Mesenteric fat pad (tissue), 1 donor: ENCODE measurements at places on chromosomes 1 and 21. TPM values are rescaled to one million over a fixed set of nuclear protein-coding genes. Genes with fewer than 3 reads are reported as not detected.

GRCh38 chr1:236913371-236914037 is 90.7 kb downstream of the MT1HL1 start:
- no peak for DNase-seq

DNA sequence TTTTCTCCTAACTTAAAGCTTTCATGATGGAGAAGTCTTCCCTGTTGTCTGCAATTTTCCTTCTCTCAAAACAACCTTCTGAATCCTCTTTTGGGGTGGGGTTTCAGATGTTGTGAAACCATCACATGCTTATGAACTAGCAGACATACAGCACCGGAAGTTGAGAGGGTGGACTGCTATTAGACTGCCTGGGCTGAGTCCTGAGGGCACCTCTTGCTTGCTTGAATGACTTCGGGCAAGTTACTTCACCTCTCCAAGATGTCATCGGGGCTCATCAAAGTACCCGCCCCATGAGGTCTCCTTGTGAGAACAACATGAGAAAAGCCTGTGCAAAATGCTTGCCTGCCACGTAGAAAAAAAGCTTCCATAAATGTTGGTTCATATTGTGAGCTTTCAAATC is 89.6 kb downstream of the CCDC185 start:
- no peak for DNase-seq

- DNase-seq, result no peak
Observed at GRCh38 chr1:174118751-174119150, 40.6 kb upstream of the RABGAP1L start.

GPR61 gene
- total RNA-seq, result not detected

- no peak for DNase-seq
Observed at GRCh38 chr1:103265551-103265950, 157.2 kb upstream of the COL11A1 start.

DNA sequence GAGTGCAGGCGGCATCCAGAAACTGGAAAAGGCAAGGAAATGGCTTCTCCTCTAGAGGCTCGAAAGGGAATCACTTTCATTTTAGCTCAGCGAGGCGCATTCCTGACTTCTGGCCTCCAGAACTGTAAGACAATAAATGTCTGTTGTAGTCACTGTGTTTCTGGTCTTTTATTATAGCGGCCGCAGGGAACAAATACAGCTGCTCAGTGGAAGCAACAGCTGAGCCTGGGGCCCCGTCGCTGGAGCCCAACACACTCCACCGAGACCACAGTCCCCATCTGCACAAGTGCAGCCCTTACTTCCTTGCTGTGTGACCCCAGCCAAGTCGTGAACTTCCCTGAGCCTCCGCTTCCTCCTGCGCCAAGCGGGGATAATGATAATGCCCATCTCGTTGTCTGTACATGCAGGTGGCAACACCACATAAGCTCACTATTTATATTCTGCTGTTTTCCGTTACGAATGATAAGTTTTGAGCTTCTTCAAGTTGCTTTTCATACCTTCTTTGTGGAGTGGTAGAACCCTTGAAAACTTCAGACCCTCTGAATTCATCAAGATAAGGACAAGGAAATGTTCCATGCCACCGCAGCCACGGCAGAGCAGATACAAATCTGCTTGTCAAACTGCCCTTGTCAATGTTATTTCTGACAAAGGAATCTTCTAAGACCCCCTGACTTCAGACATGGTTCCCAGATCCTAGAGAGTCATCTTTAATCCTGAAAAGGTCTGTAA is 3.2 kb upstream of the LAPTM5 start:
- DNase-seq, result no peak

DNA sequence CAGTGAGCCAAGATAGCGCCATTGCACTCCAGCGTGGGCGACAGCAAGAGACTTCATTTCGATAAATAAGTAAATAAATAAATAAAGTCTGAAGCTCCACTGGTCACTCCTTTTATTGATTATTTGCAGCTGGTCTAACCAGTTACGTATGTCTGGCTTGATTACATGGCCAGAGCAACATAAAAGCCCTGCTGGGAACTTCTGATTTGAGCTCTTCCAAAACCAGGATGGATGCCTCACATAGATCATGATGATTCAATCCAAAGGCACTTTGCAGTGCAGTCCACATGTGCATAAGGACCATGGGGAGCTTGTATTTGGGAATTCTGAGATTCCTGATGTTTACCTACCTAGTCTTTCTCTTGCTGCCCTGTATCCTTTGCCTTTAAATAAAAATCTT is 24.0 kb downstream of the NSUN4 start:
- no peak for DNase-seq

DNA sequence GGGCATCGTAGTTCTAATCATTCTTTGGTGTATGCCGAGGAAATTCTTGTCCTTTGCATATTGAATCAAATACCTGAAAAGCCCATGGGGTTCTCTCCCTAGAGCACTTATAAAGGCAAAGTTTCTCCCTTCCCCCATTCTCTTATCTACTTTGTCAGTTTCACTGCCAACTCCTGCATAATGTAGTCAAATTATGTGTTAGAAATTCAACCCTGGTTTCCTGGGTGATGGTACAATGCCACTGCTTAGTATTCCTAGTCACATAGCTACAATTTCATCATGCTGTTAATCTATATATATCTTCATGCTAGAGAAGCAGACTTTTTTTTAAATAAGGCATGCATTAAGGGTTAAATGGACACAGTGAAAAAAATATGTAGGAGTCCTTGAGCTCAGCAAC is 119.0 kb downstream of the PDE4B start:
- no peak for DNase-seq

LAD1 gene
- total RNA-seq, result 0.51 TPM

GRCh38 chr1:177223359-177223758 is 52.6 kb downstream of the BRINP2 start:
- no peak for DNase-seq

S100A1 gene
- total RNA-seq, result 12.6 TPM

CFAP107 gene
- total RNA-seq, result not detected
